ENCODE measurements at places on chromosomes 4 and X.

DNA sequence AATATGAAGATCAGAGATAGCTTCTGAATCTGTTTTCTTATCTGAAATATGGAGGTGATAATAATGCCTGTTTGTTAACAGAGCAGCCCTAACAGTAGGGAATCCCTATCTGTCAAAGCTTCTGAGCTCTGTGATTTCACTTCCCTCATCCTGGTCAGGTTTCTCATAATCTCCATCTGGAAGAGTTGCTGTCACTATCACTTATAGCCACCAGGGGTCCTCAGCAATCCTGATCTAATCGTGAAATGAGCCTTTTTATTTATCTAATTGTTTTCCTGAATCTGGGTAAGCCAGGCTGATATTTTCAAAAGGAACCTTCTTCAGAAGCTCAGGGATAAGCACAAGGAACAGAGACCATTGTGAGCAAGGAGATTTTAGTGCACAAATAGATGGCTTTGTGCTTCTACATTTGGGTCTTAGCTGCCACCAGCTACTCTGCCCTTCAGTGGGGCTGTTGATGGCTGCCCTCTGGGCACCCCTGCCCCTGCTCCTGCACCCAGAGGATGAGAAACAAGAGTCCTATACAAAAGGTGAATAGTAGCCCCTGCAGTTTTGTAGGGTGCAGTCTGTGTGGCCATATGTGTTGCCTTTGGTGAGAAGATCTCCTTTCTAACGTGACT is 196.4 kb upstream of the RADX start:
- peak; percentile 5 for DNase-seq

DNA sequence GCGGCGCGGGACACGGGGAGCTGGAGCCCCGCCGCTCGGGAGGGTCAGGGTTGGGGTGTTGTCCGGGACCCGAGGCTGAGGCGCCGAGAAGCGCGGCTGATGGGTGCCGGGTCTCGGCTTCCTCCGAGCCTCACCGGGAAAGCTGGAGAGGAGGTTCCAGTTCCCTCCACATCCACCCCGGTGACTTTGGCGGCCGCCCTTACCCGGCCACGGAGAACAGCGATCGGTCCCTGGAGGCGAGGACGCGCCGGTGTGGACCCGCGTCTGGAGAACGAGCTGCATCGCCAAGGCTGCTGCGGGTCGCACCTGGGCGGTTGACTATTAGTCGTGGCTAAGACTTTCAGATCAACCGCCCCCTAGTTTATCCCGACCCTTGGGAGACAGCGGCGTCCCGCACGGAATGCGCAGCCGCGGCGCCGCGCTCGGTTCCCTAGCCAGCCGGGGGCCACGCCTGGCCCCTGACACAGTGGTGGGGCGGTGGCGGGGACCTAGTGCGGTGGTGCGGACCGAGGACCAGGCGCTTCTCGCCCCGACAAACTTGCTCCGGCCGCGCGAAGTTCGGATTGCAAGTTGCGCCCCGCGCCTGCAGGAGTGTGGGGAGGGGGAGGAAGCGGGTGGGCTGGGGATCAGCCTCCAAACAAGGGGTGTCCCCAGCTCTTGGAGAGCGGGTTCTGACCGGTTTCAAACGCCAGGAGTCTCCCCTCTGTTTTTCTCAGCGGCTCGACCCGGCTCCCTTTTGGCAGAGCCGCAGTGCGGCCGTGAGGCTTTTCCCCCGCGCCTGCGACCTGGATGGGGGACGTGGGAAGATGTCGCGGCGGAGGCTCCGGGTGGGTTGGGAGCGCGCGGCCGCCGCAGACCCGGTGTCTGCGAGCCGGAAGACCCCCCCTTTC is 568 bp downstream of the FHDC1 start:
- peak; percentile 43 for DNase-seq

GRCh38 chrX:10897768-10898167 is 213.4 kb upstream of the HCCS start:
- no peak for DNase-seq

DNA sequence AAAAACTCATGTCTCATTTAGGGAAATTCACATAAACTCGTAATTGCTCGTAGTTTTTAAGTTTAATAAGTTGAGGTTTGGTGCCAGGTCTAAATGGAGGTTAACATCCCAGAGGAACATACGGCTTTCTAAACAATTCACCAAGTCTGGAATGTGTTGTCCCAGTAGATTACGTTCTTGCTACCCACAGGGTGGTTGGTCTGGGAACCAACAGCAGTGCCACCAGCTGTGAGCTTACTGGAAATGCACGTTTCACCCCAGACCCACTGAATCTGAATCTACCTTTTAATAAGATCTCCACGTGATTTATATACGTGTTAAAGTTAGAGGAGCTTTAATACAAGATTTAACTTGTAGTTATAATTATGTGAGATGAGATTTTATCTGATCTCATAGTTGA is 134.3 kb downstream of the BMPR1B start:
- DNase-seq: no peak

GRCh38 chr4:10596586-10597290 is 87.8 kb downstream of the CLNK start:
- no peak for DNase-seq

DNA sequence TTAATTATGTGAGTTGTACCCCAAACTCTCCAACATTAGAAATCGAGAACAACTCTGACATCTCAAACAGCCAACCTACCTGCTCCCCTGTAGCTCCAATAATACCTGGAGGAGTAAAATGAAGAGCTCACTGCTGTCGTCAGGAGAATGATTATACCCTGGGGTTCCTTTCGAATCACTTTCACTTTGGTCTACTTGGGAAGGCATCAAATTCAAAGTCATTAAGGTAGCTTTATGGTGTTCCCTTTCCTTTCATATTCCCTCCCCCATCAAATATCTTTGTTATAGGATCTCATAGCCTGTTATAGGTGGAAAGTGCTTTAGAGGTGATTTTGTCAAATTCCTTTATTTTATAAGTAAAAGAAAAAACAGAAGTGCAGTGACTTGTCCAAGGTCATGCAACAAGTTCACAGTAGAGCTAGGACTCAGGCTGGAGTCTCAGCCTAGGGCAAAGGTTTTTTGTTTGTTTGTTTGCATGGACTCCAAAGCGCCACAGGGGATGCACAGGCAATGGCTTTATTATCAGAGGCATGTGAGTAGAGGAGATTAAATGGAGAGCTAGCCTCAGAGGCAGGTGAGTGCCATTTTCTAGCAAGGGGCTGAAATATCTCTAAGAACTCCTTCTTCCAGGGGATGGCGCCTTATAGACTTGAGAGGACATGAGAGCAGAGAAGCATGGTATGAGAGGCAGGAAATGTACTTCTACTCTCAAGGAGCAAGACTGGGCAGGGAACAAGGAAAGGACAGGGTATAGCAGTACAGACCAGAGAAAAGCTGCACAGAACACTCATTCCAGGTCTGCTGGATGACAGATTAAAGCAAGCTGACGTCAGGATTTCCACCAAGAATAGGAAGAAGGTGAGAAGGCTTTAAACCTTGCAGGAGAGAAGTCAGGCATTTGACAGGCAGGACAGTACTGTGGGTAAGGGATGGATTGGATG is 262.1 kb upstream of the GPC4 start:
- DNase-seq: no peak

DNA sequence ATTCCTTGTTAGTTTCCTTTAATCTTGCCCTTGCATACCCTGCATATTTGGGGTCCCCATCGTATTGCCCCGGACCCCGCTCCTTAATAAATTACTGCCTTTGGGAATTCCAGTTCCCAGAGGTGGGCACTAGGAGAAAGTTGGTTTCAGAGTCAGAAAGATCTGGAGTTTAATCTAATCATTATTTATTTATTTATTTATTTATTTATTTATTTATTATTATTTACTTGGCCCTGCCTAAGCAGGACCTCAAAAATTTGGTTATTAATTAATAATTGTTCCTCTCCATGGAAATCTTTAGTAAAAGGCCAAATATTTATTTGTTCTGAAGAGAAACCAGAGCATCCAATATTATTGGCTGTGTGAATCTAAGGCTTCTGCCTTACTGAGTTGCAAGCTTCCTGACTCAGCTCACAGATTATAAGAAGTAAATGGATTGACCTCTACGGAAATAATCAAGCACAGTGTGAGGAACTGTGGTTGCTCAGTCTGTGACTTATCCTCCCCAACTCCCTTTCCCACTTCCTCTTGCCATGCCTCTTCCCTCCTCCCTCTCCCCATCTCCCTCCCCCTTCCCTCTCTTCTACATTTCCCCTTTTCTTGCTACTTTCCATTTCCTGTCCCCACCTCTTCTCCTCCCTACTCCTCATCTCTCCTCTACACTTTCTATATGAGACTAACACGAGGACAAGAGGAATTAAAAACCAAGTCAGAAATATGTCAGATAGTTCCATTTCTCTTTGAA is 61.5 kb upstream of the AP1S2 start:
- DNase-seq: no peak

DNA sequence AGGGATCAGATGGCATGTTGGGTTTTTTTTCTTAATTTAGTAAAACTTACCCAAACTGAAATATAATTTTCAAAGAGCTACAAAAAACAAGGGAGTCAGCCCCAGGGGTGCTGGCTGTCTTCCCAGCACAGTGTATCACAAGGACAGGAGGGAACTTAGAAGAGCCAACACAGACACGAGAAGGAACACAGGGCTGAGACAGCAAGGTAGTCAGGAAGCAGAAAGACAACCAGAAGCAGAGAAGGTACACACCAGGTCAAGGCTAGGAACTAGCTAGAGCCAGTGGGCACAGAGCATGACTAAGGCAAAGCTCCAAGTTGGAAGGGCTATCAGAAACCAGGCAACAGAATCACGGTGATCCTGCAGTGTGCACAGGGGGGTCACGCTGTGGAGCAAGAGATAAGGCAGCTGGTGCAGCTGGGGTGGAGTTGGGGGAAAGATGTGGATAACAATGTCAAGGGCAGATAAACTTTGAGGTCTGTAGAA is 168.7 kb downstream of the NR3C2 start:
- no peak for DNase-seq

DNA sequence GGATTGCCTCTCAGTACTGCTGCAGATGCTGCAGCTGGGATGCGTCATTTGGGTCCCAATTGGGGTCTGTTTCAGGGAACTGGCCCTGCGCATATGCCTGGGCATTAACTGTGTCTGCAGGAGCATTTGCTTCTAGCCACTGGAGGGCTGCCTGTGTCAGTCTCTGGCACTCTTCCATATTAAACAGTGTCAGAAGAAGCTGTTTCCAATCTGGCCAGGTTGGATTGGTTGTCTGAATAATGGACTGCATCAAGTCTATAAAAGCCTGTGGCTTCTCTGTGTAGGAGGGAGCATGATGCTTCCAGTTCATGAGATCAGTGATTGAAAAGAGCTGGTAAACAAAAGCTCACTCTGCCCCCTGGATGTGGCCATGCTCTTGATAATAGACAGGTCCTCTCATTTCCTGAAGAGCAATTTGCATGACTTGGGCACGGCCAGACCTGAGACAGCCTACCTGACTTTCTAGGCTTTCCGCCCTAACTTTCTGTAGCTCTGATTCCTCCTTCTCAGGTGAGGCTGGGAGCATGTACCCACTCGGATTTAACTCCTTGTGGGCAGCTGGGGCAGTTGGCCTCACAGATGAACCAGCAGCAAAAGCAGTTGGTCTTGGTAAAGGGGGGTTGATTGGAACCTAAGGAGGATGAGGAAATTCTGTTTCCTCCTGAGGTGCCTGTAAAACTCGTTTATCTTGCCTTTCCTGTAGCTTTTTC is 29.2 kb downstream of the SULT1E1 start:
- DNase-seq: no peak

DNA sequence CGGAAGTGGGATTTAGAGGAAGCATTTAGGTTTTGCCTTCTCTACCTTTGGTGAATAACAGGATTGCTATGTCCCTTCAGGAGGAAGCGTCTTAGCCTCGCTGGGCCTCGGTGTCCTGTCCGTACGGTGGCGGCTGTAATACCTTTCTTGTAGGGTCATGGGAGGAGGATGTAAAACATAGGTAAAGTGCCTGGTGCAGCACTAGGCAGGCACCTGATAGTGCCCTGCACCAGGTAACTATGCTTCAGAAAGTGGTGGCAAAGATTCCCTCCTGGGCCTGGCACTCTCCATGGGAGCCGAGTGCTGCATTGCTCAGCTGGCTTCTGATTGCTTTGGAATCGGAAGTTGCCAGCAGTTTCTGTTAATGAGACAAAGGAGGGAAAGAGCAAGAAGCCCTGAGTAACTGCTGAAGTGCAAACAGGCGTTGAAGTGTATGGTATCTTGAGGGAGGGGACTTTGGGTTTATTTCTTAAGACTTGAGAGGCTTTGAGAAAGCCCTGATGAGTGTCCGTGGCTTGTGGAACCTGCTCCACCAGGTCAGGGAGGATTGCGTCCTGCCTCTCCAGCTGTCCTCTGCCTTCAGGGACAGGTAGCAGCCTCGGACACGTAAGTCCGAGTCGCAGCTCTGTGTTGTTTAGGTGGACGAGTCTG is 45.8 kb downstream of the TBC1D14 start:
- DNase-seq: no peak

- no peak for DNase-seq
Observed at GRCh38 chrX:32141841-32142240, 1069.5 kb downstream of the DMD start.

- no peak for DNase-seq
Observed at GRCh38 chr4:48311896-48312295, 29.4 kb upstream of the SLAIN2 start.

DNA sequence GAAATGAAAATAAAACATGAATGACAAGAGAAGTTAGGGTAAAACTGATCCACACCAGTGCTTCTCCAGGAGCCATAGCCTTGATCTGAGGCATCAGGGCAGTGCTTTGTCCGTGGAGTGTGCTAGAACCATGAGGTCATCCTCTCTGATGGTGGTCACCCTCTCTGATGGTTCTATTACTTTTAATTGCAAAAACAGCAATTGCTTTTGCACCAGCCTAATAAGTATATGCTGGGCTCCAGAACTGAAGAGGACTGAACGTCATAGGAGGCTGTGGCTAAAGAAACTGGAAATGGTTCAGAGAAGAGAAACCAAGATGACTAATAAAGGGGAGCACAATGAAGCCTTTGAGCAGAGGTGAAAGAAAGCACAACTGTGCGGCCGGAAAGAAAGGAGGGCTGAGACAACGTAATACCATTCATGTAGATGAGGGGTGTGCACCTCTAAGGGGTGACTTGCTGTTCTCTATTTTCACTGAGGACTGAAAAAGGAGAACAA is 17.0 kb upstream of the TMEM154 start:
- DNase-seq: peak; percentile 62

GRCh38 chr4:28317221-28317620 is 1456.6 kb downstream of the STIM2 start:
- DNase-seq: no peak

DNA sequence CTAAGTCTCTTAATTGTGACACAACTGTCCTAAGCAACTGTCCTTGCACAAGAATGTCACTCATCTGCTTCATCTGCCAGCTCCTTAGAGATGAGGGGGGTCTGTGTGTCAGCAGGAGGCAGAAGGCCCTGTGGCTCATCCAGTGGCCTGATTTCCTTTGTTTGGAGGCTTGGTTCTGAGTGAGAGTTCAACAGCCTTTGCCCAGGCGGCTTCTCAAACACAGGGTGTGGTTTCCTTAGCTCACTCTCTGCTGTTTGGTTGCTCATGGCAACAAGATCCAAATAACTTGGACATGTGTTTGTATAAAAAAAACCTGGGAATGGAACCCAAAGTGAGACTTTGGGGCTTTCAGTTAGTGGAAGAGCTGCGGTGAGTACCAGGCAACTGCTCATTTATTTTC is 46.6 kb downstream of the MAP7D3 start:
- DNase-seq: no peak

GRCh38 chrX:43813898-43814297 is 68.4 kb downstream of the MAOB start:
- DNase-seq: peak; percentile 9
